ENCODE measurements at places on chromosomes 6 and 20. TPM values are rescaled to one million over a fixed set of nuclear protein-coding genes. Genes with fewer than 3 reads are reported as not detected.

GSTA3 gene
- total RNA-seq: not detected

DNA sequence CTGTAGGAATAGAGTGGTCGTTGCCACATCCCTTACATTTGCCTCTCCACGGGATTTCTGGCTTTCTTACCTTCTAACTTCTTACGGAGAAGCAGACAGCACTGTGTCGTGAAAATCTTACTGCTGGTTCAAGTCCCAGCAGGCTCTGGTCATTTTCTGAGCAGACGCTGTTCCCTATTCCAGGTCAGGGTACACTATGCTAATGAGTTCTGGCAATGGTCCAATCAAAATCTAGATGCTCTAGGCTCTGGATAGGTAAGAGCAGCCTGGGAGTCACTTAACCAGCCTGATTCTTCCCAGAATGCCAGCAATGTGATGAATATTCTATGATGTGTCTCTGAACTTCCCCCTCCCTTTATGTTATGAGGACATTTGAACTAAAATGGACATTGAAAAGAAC, at the start of gene GCM1:
Gene GCM1 (minus strand): TSS at position 158 of the 400 bp plus-strand sequence. CDS start 3,209 bp downstream, outside the sequence.
- no peak for DNase-seq

GRCh38 chr20:48761023-48761785, 66.6 kb downstream of the PREX1 start:
- no peak for DNase-seq

ADGRF5 gene
- total RNA-seq: 107 TPM

GRCh38 chr6:23940466-23940865, 185.5 kb upstream of the NRSN1 start:
- DNase-seq: no peak

DNA sequence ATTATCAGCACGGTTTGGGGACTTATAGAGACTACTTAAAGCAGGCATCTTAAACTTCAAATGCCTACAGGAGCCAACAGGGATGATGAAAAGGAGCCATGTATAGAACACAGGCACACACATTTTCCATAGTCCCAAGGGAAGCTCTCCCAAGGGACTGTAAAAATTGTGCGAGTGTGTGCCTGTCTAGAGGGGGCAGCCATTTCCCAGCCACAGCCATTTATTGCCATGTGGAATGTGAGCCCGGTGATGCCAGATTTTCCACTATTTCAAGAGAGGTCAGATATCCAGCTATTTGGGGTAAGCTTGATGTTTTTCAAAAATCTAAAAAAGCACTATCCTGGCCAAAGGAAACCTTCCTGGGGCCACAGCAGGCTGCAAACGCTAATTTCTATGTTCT, 24.1 kb upstream of the RALY start:
- DNase-seq: no peak

GRCh38 chr20:53187392-53188068, 215.4 kb downstream of the TSHZ2 start:
- no peak for DNase-seq

VSTM2L gene
- total RNA-seq: 24.3 TPM

- DNase-seq: no peak
Observed at GRCh38 chr6:44627883-44628271, 240.4 kb downstream of the CDC5L start.

SPACA1 gene
- not detected for total RNA-seq

RAET1G gene
- 0.84 TPM for total RNA-seq

GRCh38 chr6:20202699-20203302, 9.5 kb downstream of the MBOAT1 start:
- no peak for DNase-seq

FAM217B gene
- total RNA-seq: 19.5 TPM

DNA sequence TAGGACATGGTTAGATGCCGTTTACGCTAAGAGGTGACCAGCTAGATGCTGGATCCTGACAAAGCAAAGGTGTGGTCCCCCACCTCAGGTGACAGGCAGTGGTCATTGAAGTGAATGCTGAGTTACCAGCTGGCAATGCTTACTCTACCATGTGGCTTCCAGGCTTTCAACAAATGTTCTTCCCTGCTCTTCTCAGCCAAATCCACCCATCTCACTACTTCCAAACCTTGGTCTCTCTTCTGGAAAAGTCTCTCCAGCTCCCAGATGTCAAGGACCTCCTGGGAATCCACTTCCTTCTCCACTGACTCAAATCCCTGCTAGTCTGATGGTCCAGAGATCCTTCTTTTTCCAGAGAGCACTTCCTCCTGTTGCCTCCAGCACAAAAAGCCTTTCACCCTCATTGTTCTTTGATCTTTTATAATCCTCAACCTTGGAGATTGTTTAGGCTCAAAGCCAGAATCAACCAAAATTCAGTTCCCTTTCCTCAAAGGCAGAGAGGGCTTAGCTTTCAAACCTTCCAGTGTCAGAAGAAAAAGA, 228.0 kb downstream of the ZNF217 start:
- DNase-seq: no peak

GRCh38 chr6:105533301-105533700, 130.4 kb upstream of the PREP start:
- no peak for DNase-seq

CCN6 gene
- not detected for total RNA-seq

DNA sequence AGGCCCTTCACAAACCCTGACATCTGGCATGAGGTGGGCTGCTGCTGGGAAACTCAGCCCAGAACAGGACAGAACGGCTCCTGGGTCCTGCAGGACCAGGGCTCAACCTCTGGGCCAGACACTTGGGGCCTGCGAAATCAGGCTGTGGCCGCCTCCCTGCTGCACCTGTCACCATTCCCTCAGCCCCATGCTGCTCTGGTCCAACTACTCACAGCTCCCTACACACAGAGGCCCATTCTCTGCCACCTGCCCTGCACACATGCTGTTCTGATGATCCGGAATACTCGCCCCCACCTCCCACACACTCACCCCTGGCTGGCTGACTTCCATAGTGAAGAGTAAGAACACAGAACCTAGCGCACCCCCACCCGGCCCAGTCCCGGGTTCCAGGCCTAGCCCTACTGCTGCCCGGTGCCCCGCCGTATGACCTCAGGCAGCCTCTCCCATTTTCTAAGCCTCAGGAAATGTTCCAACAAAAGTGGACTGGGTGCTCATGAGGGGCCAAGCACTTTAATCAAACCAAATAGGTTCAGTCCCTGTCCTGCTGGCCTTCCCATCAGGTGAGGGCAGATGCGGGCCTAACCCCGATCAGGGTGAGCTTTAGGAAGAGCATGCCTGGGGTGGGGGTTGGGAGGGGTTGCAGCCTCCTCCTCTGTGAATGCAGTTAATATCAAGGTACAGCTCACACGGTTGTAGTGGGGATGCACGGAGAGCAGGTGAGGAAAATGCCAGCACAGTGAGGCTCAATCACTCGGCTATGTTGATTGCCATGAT, 3.9 kb downstream of the PEDS1 start:
- no peak for DNase-seq

CLPSL2 gene
- not detected for total RNA-seq

POU3F2 gene
- not detected for total RNA-seq

FLRT3 gene
- 77.4 TPM for total RNA-seq

DNA sequence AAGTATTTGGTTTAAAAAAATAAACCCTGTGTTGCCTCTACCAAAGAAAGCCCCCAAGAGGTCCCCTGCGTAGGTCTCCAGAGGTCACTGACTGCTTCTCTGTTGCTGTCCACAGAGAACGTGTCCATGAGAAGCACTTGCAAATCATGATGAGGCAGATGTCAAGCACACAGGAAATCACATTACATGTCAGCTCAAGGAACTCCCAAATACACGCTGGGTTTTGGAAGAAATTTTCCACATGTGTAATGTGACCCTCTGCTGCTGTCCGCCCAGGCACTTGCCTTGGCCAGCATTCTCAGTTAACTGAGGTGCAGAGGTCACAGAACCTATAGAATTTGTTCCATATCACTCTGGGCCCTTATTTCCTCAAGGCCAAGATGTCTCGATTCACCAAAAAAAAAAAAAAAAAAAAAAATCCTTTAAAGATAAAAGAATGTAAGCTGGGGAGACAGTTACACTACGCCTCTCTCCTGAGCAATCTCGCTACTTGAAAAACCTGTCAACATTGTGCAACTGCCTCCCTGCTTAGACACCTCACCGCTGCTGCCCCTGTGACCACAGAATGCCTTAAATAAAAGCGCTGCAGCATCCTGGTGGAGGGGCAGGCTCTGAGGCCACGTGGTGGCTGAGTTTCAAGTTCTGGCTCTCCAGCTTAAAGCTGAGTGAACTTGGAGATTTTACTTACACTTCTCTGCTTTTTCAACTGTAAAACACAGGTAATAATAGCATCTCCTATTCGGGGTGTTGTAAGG, 42.3 kb downstream of the SLC22A23 start:
- DNase-seq: no peak

GRCh38 chr6:26363882-26364701, 906 bp upstream of the BTN3A2 start:
- no peak for DNase-seq

BPI gene
- total RNA-seq: 0.51 TPM

DNA sequence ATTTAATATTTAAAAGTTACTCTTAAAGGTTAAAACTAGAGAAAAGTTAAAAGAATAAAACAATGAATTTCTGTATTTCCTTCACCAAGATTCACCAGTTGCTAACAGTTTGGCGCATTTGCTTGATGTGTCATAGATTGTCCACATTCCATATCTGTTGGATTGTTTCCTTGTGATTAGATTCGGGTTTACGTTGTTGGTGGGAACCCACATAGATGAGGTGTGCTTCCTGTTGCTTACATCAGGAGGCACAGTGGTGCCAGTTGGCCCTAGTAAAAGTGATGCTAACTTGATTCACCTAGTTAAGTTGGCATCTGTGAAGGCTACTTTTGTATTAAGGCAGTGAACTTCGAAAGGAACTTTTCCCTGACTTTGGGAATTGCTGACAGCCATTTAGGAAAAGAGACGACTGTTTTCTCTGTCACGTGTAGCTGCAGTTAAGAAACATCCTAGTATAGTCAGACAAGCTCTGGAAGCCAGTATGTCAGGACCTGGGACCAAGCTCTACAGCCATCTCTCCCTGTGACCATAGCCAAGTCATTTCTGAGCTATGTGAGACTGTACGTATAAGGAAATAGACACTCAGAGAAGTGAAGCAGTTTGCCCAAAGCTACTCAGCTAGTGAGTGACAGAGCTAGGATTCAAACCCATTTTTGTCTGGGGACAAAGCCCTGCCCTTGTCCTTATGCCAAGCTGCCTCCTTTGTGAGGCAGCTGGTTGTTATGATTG, 49.0 kb downstream of the PPARD start:
- no peak for DNase-seq

CDYL gene
- 31.2 TPM for total RNA-seq

DNA sequence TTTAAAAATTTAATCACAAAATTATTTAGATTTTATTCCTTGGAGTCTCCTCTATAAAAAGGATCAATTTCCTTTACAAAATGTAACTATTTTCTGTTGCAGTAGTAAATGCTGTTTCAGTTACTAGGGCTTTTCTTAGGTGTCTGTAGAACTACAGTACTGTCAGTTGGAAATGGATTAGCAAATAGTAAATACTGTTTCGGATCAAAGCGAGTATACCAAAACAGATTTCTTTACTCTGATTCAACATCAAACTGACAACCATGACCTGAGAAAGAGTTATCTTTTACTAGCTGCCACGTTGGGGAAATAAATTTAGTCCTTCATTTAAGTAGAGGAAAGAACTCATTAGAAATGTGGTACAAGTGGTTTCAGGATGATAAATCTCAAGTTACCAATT, 172.5 kb downstream of the HS3ST5 start:
- no peak for DNase-seq

DNA sequence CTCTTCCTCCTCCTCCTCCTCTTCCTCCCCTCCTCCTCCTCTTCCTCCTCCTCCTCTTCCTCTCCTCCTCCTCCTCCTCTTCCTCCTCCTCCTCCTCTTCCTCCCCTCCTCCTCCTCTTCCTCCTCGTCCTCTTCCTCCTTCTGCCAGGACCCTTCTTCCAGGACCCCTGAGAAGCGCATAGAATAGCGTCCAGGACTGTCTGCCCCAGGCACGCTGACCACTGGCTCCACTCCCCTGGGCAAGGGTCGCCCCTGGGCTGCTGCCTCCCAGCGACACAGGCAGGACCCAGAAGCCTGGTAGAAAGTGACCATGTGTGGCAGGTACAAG, 42.4 kb upstream of the BHLHE23 start:
- no peak for DNase-seq

DNA sequence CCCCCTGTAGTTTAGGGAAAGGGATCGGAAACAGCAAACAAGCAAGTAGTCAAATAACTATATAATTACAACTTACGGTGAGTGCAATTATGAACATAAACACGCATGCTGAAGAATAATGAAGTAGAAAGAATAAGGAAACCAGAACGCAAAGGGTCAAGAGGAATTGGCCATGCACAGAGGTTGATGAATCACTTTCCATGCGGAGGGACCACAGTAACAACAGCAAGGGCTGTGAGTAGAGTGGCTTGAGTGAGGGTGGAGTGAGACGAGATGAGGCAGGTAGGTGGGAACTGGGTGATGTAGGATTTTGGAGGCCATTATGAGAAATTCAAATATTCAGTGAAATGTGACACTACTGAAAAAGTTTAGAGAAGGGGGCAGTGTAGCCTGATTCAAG, 112.2 kb upstream of the LAMP5 start:
- DNase-seq: no peak

KCNQ2 gene
- total RNA-seq: not detected

DNA sequence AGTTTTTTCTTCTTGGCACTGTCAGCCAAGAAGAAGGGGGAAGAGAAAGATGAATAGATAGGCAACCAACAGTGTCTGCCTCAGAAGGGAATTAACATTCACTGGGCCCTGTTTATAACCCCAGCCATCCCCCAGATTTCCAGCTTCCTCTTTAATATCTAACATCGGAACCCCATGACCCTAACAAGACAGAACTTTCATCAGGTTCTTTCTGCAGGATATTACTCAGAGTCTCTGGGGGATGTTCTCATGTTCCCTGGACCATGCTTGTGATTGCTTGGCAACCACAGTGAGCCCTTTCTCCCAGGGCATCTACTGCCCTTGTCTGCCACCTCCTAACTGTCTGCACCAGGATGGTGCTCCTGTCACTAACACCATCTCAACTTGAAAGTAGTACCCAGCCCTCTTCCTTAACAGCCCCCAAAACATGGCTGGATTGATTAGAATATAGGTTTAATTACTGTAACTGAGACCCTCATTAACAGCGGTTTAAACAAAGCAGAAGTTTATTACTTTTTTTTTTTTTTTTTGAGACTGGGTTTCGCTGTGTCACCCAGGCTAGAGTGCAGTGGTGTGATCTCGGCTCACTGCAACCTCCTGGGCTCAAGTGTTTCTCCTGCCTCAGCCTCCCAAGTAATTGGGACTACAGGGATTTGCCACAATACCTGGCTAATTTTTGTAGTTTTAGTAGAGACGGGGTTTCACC, 12.0 kb upstream of the PTPN1 start:
- DNase-seq: no peak

GRCh38 chr20:6768228-6769140, 998 bp downstream of the BMP2 start:
- peak; percentile 46 for DNase-seq

SAMD10 gene
- 3.1 TPM for total RNA-seq

- no peak for DNase-seq
Observed at GRCh38 chr6:120608826-120609225, 725.5 kb downstream of the TBC1D32 start.

Measured in upper lobe of left lung (tissue), 6 donors.